ENCODE measurements at places on chromosomes 1 and 21. TPM values are rescaled to one million over a fixed set of nuclear protein-coding genes. Genes with fewer than 3 reads are reported as not detected.

The RLF gene
- 26.3 TPM for total RNA-seq

The SPRR3 gene
- total RNA-seq: not detected

The PTPRC gene
- total RNA-seq: 3.5 TPM

The GPX7 gene
- total RNA-seq: 52.8 TPM

The CHRM3 gene
- total RNA-seq: under 0.01 TPM

The FCER1G gene
- not detected for total RNA-seq

The SSX2IP gene
- 13.5 TPM for total RNA-seq

The ATXN7L2 gene
- 3.9 TPM for total RNA-seq

The GSTM5 gene
- total RNA-seq: 5.8 TPM

The SPATA21 gene
- total RNA-seq: not detected

The PPIAL4G gene
- total RNA-seq: not detected

The OR2T29 gene
- not detected for total RNA-seq

The RHD gene
- total RNA-seq: not detected

The CD244 gene
- not detected for total RNA-seq

The FAM72C gene
- 0.64 TPM for total RNA-seq

The LPAR3 gene
- 2.6 TPM for total RNA-seq

The RHOU gene
- 2.9 TPM for total RNA-seq

The FCRL2 gene
- total RNA-seq: not detected

The CA14 gene
- not detected for total RNA-seq

The CSTB gene
- total RNA-seq: 16.0 TPM

The CEP104 gene
- total RNA-seq: 31.6 TPM

The UBR4 gene
- total RNA-seq: 193 TPM

The HOOK1 gene
- total RNA-seq: not detected

The SPOCD1 gene
- total RNA-seq: 62.2 TPM

The SLC35F3 gene
- 1.7 TPM for total RNA-seq

The PDIK1L gene
- 4.8 TPM for total RNA-seq

The PLPPR5 gene
- total RNA-seq: not detected

The DPT gene
- 1.7 TPM for total RNA-seq

The NUDT17 gene
- total RNA-seq: 6.8 TPM

The OR2G6 gene
- not detected for total RNA-seq

The ZNF326 gene
- 12.1 TPM for total RNA-seq

The PRR9 gene
- total RNA-seq: not detected

The ASAP3 gene
- 35.0 TPM for total RNA-seq

The AVPR1B gene
- not detected for total RNA-seq

The KRTAP12-2 gene
- total RNA-seq: not detected

The TNFRSF25 gene
- 2.9 TPM for total RNA-seq

The C1orf115 gene
- total RNA-seq: 3.5 TPM

The PIGV gene
- total RNA-seq: 10.3 TPM

The RGS4 gene
- 78.0 TPM for total RNA-seq

The OR2T6 gene
- not detected for total RNA-seq

The LMX1A gene
- not detected for total RNA-seq

The TMEM240 gene
- 2.3 TPM for total RNA-seq

The ETV3L gene
- not detected for total RNA-seq

The CD5L gene
- total RNA-seq: not detected

The KRTAP19-3 gene
- total RNA-seq: not detected

The BARHL2 gene
- not detected for total RNA-seq

The RXRG gene
- total RNA-seq: not detected

The A3GALT2 gene
- total RNA-seq: not detected

The PODN gene
- 8.7 TPM for total RNA-seq

Measured in fibroblast of villous mesenchyme (primary cell).